Cerebellar cortex (tissue), 1 donor: ENCODE measurements at places on chromosomes 11 and 22.

DNA sequence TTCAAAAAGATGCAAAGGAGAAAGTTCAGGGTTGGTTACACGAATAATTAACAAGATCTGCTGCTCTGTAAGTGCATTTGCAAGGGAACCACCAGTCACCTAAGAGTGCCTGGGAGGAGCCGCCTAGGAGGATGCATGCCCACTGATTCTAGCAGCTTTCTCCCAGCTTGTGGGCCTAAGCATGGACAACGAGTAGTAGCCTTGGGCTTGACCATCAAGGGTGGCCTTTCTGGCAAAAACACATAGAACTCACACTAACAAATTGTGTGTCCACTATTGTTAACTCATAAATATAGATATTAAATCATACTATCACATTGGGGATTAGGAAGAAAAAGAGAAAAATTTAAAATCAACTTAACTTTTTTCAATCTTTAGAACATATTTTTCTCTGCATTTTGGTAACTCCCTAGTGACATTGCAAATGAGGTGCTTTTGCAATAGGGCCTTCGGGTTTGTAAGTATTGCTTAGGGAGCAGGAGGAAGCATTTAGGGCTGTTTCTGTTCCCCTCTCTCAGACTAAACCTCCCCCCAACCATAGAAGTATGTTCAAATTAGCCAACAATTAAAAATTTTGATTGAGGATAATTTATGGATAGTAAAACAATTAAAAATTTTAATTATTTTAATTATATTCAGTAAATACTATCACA lies 57.3 kb upstream of the CEP295 start:
- DNase-seq: no peak

GRCh38 chr11:26950260-26950719 lies 43.6 kb upstream of the FIBIN start:
- DNase-seq: no peak

- DNase-seq: peak; percentile 10
Measured at GRCh38 chr11:70176940-70177689, 26.0 kb upstream of the FADD start.

DNA sequence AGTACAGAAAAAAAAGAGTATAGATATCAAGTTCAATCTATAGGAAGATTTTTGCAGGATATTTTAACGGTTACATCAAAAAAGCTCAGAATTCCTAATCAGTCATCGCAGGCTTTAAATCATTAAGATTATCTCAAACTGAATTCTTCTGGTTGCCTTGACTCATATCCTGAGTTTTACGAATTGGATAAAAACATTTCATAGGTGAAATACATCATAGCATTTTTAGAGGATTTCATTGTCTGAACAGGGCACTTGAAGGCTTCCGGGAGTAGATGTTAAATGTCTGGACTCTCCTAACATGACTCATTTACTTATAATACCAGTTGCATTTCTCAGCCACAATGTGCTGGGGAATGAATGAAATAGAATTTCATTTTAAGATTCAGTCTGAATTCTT lies 2216.6 kb upstream of the RAG2 start:
- no peak for DNase-seq

DNA sequence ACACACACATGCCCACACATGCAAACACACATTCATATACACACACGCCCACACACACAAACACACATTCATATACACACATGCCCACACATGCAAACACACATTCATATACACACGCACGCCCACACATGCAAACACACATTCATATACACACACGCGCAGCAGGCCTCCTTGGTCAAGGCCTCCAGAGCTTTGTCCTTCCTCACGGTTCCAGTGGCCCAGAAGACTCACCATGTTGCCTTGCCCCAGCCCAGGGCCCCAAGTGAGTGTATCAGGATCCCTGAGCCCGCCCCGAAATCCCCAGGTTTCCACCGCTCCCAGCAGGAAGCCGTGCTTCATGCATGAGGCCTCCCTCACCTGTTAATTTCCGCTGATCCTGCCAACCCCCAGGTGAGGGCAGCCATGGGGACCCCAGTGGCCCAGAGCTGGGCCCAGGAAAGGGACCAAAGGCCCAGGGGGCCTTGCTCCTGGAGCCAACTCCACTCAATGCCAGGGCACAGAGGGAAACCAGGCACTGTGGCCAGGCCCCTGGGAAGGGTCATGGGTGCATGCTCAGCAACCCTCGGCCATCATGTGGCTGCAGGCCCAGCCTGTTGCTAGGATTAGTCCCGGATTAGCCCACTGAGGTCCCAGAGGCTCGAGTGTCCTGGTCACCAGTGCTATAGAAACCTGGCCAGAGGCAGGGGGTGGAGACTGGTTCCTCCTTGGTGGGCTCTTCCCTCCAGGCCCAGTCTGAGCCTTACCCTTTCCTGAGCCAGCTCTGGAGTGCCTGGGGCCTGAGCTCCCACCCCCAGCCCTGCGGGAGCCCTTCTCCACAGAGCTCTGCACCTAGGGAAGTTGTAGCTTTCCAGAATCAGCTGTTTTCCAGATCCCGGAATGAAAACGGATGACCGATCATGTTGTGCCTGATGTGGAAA lies 34.4 kb downstream of the IGF2 start:
- DNase-seq: no peak

- DNase-seq: peak; percentile 19
Measured at GRCh38 chr11:61037441-61038093, 64.7 kb upstream of the CD5 start.

GRCh38 chr11:108496643-108497256 lies 1.4 kb downstream of the POGLUT3 start:
- peak; percentile 25 for DNase-seq

- DNase-seq: no peak
Measured at GRCh38 chr22:25546751-25547150, 17.7 kb upstream of the GRK3 start.

DNA sequence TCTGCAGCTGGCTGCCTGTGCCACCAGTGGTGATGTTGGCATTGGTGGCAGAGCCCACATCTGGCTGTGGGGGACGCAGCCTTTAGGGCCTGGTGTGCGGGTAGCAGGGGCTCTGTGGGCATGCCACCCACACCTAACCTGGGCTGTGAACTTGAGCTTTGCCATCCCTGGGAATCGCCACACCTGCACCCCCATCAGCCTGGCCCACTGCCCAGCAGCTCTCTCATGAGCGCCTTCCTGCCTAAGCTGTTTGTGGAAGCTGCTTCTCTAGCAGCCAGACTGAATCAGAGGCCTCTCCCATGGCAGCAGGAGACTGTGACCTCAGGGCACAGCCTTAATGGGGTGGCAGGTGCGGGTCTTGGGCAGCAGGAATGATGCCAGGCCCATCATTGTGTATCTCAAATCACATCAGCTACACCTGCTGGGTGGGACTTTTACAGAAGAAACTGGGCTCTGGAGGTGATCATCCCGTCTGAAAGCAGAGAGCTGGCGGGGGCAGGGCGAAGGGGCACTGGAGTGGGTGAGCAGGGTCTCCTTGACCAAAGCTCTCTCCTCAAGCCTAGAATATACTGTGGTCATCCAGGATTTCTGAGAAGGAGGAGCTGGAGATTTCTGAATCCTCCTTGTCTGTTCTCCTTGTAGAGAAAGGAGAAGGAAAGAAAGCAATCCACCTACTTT lies 17.8 kb upstream of the CARS1 start:
- DNase-seq: no peak
